Stimulated activated CD8-positive, alpha-beta memory T cell treated with anti-CD3 and anti-CD28 coated beads, Interleukin-7, amount 100 ng/mL, for 24 hours (primary cell): ENCODE measurements at places on chromosomes 7 and 10.

DNA sequence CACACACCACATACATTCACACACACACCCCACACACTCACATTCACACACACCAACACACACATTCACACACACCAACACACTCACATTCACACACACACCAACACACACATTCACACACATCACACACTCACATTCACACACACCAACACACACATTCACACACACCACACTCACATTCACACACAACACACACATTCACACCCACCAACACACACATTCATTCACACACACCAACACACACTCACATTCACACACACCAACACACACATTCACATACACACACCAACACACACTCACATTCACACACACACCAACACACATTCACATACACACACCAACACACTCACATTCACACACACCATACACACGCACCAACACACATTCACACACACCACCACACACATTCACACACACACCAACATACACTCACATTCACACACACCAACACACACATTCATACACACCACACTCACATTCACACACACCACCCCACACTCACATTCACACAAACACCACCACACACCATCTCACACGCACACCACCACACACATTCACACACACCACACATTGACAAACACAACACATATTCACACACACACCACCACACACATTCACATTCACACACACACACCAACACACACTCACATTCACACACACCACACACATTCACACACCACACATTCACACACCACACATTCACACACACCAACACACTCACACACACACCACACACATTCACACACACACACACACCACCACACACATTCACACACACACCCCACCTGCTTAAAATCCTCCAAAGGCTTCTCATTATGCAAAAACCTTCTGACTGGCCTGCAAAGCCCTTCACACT lies 9.0 kb downstream of the TAS2R40 start:
- DNase-seq: no peak

- DNase-seq: no peak
Measured at GRCh38 chr10:576130-576465, 113.4 kb downstream of the DIP2C start.

DNA sequence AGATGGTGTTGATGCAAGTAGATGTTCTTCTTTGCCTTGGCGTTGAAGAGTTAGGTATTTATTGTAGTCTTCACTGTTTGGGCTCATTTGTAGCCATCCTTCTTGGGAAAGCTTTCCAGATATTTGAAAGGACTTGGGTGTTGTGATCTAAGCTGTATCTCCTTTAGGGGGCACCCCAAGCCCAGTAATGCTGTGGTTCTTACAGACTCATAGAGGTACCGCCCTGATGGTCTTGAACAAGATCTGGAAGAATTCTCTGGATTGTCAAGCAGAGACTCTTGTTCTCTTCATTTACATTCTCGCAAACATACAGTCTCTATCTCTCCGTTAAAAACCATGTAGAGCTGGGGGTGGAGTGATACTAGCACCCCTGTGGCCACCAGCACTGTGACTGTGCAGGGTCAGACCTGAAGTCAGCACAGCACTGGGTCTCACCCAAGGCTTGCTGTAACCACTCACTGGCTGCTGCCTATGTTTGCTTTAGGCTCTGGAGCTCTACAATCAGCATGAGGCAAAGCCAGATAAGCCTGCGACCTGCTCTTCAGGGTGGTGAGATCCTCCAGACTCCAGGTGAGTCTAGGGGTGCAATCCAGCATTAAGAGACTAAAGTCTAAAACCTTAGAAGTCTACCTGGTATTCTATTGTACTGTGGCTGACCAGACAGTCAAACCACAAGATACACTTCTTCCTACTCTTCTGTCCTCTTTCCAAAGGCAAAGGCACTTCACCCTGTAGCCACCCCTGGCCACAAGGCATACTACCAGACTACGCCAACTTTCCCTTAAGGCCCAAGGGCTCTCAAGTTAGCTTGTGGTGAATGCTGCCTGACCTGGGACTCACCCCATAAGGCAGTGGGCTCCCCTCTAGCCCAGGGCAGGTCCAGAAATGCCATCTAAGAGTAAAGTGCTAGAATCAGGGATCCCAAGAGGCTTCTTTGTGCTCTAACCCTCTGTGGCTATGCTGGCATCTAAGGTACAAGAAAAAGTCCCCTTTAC lies 209.7 kb upstream of the TMEM196 start:
- DNase-seq: no peak

DNA sequence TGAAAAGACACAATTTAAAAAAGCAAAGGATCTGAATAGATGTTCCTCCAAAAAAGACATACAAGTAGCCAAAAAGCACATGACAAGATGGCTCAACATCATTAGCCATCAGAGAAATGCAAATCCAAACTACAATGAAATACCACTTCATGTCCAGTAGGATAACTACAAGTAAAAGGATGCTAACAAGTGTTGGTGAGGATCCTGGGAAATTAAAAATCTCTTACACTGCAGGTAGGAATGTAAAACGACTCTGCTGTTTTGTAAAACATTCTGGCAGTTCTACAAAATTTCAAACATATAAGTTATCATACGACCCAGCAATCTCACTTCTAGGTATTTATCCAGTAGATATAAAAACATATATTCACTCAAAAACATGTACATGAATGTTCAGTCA lies 161.3 kb downstream of the SRPK2 start:
- no peak for DNase-seq

GRCh38 chr7:107045980-107046379 lies 1.5 kb downstream of the PRKAR2B start:
- no peak for DNase-seq

DNA sequence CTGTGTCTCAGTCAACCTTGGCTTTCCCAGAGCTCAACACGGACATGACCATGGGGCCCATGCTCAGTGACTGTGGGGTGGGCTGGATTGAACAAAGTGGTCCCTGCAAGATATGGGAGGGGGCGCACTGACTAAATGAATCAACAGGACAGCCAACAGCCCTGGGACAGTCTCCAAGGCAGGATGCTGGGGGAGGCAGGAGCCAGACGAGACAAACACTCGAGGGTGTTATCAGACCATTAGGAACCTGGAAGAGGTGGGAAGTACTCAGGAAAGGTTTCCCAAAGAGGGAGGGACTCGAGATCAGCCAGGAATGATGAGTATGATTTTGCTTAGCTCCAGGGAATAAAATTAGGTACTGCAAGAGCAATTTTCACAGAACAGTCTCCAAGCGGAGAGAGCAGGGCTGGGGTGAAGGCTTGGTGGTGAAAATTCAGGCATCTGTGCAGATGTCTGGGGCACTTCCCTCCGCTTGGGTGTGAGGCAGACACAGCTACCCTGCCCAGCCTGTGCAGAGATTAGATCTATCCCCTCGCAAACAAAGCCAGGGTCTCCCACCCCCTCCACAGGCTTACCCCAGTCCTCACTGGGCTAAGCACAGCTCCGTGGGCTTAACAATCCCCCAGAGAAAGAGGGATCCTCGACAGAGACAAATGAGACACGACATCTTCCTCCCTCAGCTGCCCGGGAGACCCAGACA lies 261.1 kb upstream of the ZMIZ1 start:
- no peak for DNase-seq

- no peak for DNase-seq
Measured at GRCh38 chr7:39919646-39920045, 30.4 kb upstream of the CDK13 start.

DNA sequence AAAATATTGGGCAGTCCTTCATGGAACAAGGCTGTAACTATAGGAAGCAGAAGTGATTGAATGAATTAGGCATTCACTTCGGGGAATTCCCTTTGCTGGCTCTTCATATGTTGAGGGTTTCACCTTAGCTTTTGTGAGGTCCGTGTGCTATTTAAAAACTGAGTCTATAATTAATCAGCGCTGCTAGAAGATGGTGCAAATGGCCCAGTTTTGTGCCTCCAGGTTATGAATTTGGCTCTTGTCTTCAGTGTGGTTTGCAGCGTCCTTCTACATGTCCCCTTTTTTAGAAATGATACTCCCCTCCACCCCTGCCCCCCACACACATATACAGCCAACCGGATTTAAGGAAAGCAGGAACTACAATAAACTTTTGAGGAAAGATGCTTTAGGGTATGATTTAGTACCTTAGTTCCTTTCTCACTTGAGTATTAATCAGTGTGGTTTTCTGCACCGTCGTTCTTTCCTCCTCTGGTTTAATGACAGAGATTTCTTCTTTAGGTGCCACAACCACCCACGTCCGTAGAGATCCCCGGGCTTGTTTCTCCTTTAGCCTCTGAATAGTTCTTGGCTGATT lies 110.6 kb upstream of the SAMD8 start:
- DNase-seq: no peak

DNA sequence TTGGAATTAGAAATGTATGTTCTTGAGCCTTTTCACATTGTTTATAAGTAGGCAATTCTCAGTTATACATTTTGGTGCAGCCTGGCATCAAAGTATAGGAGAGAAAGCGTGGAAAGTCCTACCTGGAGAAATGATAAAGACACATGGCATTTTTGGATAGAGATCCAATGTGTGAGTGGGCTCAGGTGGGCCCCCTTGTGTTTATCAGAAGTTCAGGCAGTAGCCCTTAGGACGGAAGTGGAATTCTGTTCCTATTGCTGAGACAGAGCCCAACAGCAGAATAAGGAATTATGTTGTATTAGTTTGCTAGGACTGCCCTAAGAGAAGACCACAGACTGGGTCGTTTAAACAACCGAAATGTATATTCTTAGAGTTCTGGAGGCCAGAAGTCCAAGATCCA lies 85.2 kb upstream of the AMPH start:
- no peak for DNase-seq

- DNase-seq: no peak
Measured at GRCh38 chr7:99409192-99409572, 413 bp downstream of the BUD31 start.

- DNase-seq: no peak
Measured at GRCh38 chr7:68783684-68784083, 814.6 kb upstream of the AUTS2 start.

DNA sequence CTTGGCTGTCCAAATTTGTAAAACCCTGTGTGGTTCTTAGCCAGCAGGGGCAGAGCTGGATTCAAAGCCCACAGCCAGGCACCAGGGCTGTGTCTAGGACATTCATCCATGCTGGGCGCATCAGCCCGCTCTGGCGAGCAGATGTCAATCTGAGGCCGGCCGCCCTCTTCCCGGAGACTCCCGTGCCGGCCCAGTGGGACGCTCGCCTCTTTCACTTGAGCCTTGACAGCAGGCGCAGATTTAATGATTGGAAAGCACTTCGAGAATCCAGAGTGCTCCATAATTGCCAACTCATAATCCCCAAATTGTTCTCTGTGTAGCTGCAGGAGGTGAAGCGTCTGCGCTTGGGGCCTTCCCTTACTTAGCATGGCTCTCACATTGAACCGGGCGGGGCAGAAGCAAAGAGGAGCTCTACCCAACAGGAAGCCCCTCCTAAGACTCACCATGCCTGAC lies 36.7 kb downstream of the SLIT1 start:
- no peak for DNase-seq

DNA sequence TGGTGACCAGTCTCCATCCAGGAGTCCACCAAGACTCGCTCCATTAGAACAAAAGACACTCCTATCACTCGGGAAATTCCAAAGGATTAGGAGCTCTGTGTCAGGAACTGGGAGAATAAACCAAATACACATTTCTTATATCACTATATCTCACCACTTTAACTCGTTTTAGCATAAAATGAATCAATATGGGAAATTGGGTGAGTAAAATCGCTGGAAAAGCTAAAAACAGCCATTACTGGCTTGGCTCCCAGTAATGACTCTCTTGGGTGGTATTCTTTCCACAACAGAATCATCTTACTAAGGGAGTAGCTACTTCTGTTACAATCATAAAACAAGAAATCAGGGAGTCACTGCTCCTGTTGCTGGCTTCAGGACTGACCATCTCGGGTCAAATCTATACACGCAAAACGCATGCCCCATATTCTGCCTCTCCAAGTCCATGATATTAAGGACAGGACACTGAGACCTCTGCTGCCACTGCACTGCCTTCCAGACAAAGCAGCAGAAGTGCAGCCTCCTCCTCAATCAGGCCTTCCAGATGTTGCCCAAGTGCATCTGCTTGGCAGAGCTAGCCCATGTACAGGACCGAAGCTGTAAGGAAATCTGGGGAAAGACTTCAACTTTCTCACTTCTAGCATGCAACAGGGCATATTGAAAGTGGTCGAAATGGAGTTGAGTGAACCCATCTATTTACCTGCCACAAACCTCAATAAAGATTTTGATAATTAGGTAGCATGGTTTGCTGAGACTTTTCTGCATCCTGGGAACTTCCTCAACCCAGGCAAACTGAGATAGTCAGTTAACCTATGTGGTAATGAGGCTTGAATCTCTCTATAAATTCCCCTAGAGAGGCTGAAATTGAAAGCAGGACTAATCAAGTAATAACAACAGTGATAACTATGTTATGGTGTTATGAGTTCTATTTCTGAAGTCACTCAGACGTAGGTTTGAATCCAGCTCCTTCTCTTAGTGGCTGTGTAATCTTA lies 14.4 kb upstream of the PANK1 start:
- no peak for DNase-seq

- DNase-seq: no peak
Measured at GRCh38 chr7:102434039-102434486, 688 bp downstream of the ORAI2 start.

- no peak for DNase-seq
Measured at GRCh38 chr10:3077940-3078630, 10.7 kb downstream of the PFKP start.

- no peak for DNase-seq
Measured at GRCh38 chr10:127424594-127425264, 124.4 kb upstream of the NPS start.

DNA sequence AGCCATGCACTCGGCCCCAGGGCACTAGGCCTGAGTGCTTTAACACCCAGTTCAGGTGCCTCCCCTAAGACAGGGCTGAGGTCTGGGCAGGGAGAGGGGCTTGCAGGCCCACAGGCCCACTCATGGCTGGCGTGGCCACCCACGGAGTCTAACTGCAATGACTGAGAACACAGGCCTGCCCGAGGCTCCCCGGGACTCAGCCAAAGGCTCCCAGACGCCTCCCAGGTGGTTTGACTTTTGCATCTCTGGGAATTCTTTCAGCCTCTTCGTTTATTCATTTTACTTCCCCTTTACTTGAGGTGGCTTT lies 37.3 kb downstream of the PTPRN2 start:
- no peak for DNase-seq

GRCh38 chr10:127267442-127267841 lies 71.1 kb upstream of the INSYN2A start:
- DNase-seq: no peak

GRCh38 chr10:111204838-111205237 lies 128.0 kb downstream of the ADRA2A start:
- DNase-seq: no peak

- peak; percentile 56 for DNase-seq
Measured at GRCh38 chr7:100604028-100604975, 2.1 kb downstream of the PCOLCE start.
